Stimulated activated CD8-positive, alpha-beta memory T cell treated with anti-CD3 and anti-CD28 coated beads, Interleukin-4, amount 100 ng/mL, for 4 hours (primary cell): ENCODE measurements at places on chromosomes 1 and 21.

DNA sequence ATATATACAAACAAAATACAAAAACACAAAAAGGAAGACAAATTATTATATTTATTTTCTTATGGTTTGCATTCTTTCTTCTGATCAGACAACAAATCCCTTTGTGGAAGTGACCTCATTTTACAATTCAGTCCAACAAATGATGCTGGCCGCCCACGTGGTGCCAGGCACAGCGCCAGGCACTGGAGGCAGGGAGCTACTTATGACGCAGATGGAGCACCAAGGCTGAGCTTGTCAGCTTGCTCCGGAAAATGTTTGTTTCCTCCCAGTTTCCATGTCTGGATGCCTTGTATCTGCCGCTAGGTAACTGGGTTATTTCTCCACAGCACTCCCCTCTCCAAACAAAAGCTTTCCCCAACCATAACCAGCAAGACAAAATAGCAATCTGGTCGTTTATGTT is 30.7 kb upstream of the CD34 start:
- no peak for DNase-seq

DNA sequence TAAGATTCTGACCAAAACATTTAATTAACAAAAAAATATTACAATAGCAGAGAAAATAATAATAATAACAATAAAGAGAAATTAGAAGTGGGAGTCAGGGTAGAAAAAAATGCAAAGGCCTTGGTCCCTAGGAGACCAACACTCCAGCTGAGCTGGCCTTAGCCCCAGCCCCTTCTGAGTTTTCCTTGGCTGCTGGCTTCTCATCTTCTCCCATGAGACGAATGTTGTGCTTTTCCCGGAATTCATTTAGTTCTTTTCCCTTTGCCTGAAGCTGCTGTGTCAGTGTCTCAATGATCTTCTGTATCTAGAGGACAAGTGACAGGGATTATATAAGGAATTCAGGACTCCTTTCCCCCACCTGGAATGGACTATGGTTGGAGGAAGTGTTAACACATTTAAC is 2.4 kb downstream of the KLHDC9 start:
- no peak for DNase-seq

DNA sequence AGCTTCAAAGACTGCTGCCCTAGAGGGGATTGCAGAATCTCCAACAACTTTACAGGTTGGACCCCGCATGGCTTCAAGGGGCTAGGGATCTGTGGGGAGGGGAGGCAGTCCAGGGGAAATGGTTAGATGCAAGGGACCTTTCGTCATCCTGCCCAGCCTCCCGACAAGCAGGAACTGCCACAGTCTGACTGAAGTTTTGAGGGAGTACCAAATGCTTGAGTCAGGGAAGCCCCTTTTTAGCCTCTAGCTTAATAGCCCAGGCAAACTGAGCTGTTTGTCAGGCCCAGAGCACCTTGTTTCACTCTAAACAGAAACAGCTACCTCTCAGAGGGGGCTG is 1.1 kb downstream of the TOR3A start:
- DNase-seq, result no peak

DNA sequence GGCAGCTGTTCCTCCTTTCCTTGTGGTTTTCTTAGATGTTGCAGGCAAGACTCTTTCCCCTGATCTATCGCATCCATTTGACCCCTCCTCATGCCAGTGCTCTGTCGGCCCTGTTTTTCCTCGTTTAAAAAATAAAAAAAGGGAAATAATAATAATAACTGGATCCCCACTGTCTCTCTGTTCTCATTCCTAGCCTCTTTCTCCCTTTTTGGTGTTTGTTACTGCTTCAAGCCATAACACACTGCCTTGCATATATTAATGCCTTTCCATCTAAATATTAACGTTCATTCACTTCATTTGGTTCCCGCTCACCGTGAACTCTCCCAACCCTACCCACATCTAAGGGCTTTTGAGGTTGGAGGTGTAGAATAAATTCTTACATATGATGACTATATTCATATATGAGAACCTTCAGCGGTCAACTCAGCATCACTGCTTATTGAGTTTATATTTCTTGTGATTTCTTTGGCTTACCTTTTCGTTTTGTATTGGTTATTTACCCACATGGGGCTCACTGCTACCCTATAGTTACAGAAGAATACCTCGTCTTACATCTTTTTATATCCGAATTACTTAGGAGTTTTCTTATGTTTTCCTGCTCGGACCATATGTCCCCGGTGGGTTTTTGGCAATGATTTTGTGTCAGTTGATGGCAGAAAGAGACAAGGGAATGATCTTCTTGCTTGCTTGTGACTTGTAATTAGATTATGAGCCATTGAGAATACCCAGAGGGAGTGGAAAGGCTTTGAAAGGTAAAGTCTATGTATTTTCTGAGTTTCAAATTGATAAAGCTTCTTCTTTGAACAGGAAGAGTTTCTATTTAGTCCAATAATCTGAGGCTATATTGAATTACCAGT is 805 bp downstream of the ATG4C start:
- DNase-seq, result no peak

- DNase-seq, result no peak
Observed at GRCh38 chr21:26087223-26087918, 83.2 kb downstream of the APP start.

DNA sequence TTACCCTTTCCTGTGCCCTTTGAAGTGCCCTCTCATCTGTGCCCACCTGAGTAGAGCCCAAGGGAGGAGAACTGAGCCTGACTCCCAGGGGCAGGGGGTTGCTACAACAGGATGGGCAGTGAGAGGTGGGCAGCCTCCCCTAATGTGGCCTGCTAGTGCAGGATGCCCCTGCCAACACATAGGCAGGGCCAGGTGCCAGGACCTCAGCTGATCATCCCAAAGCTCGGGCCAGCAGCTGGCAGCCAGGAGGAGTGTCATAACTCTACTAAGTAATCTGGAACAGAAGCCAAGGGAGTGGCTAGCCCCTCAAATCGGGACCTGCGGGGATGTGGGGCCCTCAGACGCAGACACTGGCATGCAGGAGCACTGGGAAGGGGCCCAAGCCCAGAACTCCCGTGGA is 208.8 kb upstream of the RAB4A start:
- no peak for DNase-seq

GRCh38 chr1:87706779-87707228 is 378.1 kb downstream of the LMO4 start:
- no peak for DNase-seq

- no peak for DNase-seq
Observed at GRCh38 chr21:33674226-33674625, 31.9 kb downstream of the ITSN1 start.

- DNase-seq, result no peak
Observed at GRCh38 chr1:111289371-111289770, 1.3 kb upstream of the CHIA start.

DNA sequence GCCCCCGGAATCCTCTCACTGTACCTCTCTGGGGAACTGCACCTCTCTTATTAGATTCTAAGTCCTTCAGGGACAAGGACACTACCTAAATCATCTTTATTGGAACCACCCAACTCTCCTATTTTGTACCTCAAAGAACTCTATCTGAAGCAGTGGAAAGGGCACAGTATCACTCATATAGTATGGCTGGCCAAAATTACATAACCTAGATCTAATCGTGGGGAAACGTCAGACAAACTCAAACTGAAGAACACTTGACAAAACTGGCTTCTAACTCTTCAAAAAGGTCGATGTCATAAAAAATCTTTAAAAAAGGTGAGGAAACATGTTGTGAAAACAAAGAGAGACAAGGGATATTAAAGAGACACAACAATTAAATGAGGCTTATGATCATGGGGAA is 210.0 kb downstream of the SLC45A1 start:
- no peak for DNase-seq

GRCh38 chr1:35120458-35121133 is 41.4 kb downstream of the ZMYM1 start:
- DNase-seq, result no peak

DNA sequence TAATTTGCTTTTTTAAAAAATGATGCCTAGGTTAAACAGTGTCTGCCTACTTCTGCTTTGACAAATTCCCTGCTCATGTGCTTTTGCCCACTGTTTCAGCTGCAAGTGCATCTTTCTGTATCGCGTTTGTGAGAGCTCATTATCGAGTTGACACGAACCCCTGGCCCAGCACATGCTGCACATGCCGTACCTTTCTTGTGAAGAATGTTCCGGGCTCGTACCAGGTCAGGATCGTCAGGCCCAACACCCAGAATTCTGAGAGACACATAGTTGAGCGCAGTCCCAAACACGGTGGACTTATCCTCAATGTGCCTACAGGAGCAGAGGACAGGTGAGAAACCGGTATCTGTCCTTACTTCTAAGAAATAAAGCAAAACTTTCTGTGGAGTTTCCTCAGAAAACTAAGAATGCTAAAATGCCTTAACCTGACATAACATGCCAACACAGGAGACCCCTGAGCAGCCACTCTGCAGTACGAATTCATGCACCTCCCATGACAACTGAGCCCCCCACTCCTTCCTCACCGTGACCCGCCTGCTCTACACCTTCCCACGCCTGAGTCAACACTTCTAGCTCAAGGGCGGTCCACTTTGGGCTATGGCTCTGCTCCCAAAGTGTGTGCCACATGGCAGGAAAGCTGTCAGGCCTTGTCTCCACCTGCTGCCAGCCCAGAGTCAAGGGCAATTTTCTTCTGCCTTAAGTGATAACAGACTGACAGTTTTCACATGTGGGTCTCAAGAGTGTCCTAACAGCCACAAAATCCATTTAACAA is 6.7 kb downstream of the LSS start:
- no peak for DNase-seq

- DNase-seq, result no peak
Observed at GRCh38 chr1:232340446-232340845, 289.5 kb downstream of the SIPA1L2 start.

GRCh38 chr1:20359451-20360330 is 69.0 kb downstream of the VWA5B1 start:
- no peak for DNase-seq

DNA sequence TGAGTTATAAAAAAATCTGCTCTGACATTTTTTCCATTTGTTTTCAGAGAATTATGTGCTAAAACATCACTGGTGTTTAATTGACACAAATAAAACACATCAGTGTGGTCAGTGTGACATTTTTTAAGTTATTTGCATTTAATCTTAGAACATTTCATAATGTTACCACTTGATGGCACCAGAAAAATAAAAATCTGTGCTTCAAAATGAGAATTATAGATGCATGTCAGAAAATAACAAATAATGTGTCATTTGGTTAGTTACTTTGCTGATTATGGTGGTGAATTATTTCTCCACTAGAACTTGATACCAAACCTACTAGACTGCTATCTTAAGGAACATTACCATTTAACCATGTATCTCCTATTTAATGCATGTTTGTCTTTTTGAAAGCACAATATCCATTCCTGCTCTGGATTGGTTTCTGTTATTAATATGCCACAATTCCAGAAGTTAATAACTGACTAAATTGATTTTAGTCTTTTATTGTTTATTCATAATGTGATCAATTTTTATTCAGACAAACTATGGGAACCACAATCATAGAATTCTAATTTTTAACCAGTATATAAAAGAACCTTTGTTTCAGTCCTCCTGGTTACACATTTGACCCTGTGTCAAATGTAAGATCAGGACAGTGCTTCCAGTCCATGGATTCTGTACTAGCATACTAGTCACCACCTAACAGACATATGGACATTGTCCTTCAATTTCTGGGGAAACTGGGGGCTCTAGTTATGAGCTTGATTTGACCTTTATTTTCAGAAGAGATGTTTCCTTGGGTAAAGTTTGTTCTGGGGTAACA is 81.0 kb downstream of the RPS6KC1 start:
- DNase-seq, result no peak

- DNase-seq, result no peak
Observed at GRCh38 chr1:35112668-35113067, 33.5 kb downstream of the ZMYM1 start.

- DNase-seq, result no peak
Observed at GRCh38 chr1:54095546-54096226, 42.3 kb downstream of the TCEANC2 start.

DNA sequence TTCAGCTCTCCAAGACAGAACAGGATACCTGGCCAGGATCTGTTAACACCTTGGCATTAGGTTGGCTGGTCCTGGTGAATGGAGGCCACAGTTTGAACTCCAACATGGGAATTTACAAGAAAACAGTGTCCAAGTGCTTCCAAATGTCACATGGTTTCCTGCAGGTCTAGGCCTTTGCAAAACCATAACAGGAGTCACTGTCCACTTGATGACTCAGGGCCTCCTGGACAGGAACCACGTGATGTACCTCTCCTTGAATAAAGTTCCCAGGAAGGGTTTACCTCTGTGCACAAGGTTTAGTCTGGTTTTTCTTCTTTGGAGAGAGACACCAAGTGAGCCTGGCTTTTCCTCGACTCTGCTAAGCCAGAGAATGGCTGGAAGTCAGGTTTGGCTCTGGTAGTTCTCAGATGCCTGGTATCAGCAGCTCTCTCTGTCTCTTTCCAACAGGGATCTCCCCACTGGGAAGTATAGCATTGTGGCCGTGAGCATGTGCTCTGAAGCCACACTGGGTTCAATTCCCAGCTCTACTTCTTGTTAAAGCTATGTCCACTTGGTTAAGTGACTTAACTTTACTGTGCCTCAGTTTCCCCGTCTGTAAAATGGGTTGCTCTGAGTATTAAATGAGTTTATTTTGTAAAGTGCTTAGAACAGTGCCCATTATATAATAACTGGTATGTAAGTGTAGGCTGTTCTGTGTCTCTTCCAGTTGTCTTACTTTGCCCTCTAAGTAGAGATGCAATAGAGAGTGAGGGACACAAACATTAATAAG is 27.3 kb upstream of the TMEM61 start:
- no peak for DNase-seq

- DNase-seq, result no peak
Observed at GRCh38 chr21:34743831-34744230, 75.0 kb downstream of the CLIC6 start.

- no peak for DNase-seq
Observed at GRCh38 chr1:3073489-3074296, 4.7 kb downstream of the PRDM16 start.

- no peak for DNase-seq
Observed at GRCh38 chr1:178504286-178504685, 7.5 kb upstream of the CLEC20A start.

- no peak for DNase-seq
Observed at GRCh38 chr1:26949926-26950319, 10.3 kb downstream of the KDF1 start.

DNA sequence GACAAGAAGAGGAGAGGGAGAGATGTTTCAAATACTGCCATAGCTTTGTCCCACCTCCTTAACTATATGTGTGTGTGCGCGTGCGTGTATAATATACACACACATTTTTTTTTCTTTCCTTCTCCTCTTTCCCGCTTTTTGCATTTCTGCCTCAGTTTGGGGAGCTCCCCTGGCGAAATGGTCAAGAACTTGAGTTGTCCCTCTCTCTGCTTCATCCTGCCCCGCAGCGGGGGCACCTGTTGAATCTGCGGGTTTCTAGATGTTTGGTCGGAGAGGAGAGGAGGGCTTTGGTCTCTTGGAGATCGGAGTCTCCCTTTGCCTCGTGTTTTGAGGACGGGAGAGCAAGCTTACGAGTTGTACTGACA is 504 bp downstream of the SCCPDH start:
- no peak for DNase-seq
